KG1 (cell line): ENCODE measurements at places on chromosomes 6 and 20.

DNA sequence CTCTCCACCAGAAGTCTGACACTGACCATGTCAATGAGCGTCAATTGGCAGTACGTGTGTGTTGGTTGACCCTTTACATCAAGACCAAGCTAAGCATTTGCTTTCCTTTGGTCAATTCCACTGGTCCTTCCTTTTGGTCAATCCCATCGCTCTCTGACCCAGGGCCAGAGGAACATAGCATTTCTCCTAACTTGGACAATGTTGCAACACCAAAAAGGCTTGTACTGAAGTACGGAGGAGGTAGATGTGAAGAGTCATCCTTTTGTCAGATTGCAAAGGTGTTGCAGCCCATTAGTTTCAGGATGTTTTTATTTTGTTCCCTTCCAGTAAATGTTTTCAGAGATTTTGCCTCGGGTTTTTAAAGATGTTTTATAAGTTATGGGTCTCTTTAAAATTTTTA lies 24.6 kb downstream of the EDN1 start:
- DNase-seq, result no peak

- DNase-seq, result no peak
These were observed 80.7 kb downstream of the UST start for GRCh38 chr6:148827416-148828045.

DNA sequence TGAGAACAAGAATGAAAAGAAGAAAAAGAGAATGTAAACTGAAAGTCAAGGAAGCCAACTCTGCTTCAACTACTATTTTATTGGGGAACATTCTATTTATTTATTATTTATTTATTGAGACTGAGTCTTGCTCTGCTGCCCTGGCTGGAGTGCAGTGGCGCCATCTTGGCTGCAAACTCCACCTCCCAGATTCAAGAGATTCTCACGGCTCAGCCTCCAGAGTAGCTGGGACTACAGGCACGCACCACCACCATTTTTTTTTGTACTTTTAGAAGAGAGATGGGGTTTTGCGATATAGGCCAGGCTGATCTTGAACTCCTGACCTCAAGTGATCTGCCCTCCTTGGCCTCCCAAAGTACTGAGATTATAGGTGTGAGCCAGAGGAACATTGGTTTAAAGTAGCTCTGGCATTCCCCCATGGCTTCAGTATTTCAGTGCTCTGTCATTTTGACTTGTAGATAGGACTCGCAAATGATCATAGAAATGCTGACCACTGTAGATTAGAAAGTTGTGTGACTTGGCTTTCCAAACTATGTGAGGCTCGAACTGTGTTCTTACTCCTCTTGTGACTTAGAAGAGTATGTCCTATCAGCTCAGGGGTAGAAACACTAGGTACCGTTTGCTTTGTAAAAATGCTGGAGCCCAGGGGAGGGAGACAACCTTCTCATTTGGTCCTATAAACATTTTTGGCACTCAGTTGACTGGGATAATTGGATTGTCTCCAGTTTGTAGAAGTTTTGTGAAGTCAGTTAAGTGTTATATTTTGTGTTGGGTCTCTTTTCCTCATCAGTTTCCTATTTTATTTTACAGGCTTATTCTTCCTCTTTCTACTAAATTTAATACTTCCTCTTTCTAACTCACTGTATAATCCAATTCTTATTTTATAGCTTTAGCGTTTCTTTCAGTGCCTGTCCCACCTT lies 544.9 kb upstream of the CITED2 start:
- peak; percentile 42 for DNase-seq

DNA sequence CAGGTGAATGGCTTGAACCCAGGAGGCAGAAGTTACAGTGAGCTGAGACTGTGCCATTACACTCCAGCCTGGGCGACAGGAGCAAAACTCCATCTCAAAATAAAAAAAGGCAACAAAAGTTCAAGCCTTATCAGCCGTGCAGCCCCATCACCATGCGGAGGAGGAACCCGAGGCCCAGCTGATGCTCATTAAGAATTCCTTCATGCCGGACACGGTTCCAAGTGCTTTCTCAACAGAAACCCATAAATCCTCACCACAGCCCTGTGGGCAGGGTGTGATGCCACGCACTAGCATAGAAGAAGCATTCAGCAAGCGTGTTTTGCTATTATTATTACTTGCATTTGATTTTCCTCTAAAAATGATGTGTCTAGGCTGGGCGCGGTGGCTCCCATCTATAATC lies 56.3 kb downstream of the PREX1 start:
- DNase-seq, result no peak

DNA sequence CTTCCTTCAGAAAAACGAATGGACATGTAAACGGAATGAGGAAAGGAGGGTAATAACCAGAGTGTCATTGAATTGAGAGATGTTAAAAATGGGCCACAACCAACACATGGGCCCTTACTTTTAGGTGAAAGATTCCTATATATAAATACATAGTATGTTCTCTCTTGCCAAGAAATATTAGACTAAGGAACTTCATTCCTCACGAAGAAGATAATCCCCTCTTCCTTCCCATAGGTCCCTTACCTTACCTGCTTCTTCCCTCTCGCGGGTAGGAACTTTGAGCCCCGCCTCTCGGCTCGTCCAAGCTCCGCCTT lies 295 bp upstream of the TBC1D22B start:
- DNase-seq, result no peak

DNA sequence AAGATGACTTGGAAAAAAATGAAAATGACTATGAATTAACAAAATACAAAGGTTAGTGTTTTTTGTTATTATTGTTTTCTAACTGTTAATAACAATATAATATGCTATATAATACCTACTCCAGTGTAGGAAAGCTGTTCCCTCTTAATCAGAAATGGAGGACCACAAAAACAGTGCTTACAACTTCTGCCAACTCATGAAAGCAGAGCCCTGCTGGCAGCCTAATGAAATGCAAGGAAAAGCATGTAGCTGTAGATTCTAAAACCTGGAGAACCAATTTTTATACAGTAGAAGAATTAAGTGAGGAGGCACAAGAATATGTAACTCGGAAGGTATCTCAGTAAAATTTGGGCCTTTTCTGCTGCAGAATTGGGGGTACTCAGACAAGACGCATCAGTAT lies 29.4 kb downstream of the PHIP start:
- DNase-seq, result no peak

GRCh38 chr20:24493181-24493580 lies 23.8 kb downstream of the SYNDIG1 start:
- no peak for DNase-seq

DNA sequence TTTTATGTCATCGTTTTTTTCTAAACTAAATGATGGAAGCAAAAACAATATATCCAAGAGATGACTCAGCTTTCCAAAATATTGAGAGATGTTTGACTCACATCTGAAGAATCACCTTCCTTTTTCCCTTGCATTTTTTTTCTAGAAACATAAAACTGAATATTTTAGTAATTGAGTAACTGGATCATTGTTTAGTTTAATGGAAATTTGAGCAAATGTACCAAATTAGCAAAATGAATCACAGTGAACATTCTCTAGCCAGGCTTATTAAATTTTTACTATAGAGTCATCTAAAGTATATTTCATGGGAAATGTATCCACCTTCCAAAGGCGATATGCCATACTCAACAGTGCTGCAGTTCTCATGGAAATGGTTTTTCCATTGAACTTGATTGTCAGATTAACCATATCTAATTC lies 145.5 kb downstream of the TENT5A start:
- no peak for DNase-seq

DNA sequence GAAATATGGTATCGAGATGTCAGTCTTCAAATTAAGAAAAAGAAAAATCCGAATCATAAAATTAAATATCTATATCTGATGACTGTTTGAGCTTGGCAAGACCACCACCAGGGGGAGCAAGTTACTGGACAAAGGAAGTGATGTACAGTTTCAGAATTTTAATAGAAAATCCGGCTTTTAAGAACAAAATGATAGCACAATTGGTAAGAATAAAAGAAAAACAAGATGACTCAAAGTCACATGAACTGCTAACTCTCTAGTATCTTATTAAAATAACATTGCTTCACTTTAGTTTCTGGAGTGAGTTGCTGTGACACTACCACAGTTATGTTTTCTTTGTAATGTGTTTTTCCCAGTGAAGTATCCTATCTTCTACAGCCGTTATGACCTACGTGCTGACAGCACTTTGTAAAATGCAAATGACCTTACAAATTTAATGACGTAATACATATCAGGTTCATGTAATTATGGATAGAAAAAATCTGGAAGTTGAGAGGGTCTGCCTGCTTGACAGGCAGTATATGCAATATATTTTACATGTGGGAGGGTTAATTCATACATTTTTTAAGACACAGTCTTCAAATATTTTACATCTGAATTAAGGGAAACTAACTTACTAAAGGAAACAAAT lies 405.3 kb upstream of the HS3ST5 start:
- DNase-seq, result peak; percentile 0

DNA sequence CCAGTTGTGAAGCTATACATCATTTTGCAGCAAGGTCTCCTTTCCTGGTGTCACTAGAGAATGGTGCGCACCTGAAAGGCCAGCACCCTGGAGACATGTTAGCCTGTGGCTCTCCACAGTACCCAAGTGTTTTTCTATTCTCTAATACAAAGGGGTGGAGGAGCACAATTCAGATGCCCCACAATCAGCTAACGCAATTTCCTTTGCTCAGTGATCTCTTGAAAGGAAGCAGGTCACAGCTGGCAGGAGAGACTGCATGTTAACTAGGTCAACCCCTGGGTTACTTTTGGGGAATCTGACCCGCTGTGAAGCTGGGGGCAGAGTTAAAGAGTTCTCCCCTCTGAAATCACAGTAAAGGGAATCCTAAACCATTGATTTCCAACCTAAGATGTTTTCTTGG lies 92.5 kb downstream of the B3GAT2 start:
- DNase-seq, result no peak

DNA sequence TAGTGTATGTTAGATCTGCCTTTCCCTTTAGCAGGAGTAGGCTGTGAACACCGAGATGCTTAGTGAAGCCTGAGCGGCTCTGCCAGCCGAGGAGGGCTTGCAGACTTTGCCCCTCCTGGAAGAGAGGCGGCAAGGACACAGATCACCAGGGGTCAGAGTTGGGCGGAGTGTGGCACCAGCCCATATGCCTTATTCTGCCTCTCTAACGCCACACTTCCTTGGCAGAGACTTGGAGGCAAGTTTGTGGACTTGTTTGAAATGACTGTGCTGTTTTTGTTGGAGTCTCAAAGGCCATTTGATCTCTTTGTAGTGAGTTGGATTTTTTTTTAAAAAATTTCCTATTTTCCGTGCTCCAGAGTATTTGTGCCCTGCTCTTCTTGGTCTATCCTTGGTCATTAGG lies 44.5 kb upstream of the CLDN20 start:
- no peak for DNase-seq

GRCh38 chr20:50341880-50342637 lies 151.4 kb downstream of the CEBPB start:
- no peak for DNase-seq

DNA sequence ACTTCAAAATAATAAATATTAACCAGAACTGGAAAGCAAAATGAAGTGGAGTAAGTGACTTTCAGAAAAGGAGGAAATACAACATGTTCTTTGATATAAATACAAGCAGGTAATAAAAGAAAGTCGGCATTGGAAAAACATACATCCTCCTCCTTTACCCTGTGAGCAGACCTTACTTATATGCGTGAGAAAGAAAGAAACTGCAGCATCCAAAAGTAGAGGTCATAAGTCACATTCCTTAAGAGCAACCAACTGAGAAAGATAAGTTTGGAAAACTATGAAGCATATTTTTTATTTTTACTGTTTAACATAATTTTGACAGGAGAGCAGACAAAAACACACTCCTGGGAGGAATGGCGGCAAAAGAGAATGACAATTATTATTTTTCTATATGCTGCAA lies 155.5 kb downstream of the HACE1 start:
- no peak for DNase-seq

DNA sequence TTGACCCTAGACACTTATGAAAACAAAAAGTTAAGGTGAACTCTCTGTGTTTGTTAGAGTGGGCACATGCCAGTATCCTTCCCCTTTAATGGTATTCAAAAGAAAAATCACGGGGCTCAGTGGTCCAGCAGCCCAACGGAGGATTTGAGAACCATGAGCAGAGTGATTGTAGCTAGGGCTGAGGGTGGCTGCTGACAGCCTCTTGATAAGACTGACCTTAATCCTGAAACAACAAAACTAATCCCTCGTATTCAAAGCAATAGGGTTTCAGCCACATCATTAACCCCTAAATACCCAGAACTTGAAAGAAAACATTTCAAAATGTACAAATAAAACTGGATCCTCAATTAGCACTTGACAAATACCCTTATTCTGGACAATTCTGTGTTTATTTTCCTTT lies 95.1 kb downstream of the SNAP25 start:
- DNase-seq, result no peak

DNA sequence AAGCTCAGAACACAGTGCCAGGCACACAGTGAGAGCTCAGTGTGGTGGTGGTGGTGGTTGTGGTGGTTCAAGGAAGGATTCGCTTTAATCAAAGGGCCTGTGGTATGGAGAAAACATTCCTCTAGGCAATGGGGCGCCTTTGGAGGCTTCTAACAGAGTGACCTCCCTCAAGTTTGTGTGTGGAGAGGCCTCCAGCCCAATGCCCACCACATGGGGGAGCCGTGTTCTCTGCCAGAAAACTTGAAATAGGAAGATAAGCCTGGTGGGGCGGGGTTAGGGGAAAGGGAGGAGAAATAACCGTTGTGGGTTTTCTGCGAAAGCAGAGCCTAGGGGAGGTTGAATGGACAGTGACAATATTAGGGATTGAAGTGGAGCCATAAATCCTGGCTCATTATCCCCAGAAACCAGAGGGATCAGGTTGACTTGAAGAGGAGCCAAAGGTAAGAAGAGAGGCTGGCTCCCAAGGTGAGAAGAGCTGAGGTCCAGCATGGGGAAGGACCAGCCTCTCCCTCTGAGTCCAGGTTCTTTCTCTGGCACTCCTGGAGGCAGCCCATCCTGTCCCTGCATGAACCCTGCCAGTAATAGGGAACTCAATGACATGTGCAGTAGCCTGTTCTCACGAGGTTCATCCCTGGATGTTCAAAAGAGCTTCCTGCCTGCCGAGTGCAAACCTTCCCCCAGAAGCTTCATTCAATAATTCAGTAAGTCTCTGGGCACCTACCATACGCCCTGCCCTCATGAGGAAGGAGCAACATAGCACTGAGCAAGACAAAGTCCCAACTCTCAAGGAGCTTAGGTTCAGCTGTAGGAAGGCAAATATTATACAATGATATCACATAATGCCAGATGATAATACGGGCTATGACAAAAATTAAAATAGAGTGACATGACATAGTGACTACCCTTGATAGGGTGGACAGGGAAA lies 51.4 kb downstream of the TGM2 start:
- no peak for DNase-seq

DNA sequence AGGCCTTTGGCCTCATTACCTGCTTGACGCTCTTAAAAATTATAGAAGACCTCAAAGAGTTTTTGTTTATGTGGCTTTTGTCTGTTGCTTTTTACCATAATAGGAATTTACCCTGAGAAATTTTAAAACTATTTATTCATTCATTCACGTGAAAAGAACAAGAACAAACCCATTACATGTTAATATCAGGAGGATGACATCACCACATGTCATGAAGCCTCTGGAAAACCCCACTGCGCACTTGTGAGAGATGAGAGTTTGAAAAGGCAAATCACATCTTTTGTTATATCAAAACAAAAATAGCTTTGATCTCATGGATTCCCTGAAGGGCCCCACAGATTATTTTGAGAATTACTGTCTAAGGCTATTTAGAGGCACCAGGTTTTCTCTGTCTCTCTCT lies 61.3 kb upstream of the EYA2 start:
- no peak for DNase-seq
